GM23248 (cell line): ENCODE measurements at places on chromosomes 7 and 10. TPM values are rescaled to one million over a fixed set of nuclear protein-coding genes. Genes with fewer than 3 reads are reported as not detected.

GRCh38 chr7:93728292-93728691 is 153.8 kb upstream of the CALCR start:
- H3K4me3 ChIP-seq, result no peak overlapping the region
- H3K36me3 ChIP-seq, result no peaks in the 10 kb centered on the region
- no peaks in the 10 kb centered on the region; the same call in 1 of the 2 replicates for H3K4me1 ChIP-seq
- peak; percentile 5 for DNase-seq
- H3K27ac ChIP-seq, result no peak overlapping the region

DNA sequence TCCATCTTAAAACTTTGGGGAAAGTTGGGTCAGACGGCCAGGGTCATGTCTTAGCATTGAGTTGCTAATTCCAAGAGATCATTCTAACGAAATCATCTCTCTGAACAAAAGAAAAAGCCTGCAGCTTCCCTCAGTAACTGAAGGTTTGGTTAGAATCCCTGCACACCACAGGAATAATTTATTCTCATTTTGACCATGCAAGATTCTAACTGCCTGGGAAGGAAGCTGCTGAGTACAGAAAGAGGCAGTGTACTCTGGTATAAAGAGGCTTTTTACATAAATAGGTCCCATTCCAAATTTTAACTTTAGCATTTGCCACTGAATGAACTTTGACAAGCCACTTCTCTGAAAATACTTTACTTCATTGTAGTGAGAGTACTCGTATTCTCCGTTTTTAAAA is 76.9 kb upstream of the RSBN1L start:
- H3K4me1 ChIP-seq, result no peaks in the 10 kb centered on the region
- no peak overlapping the region for H3K27ac ChIP-seq
- H3K27me3 ChIP-seq, result no peaks in the 10 kb centered on the region
- no peak overlapping the region for H3K4me3 ChIP-seq
- DNase-seq, result no peak
- peaks cover 72% of the 10 kb centered on the region for H3K36me3 ChIP-seq

- DNase-seq, result no peak
- H3K27ac ChIP-seq, result no peak overlapping the region
- H3K27me3 ChIP-seq, result no peaks in the 10 kb centered on the region
Measured at GRCh38 chr7:85011127-85011526, 175.7 kb downstream of the SEMA3D start.

The PDIA4 gene
- total RNA-seq, result 191 and 196 TPM in 2 replicates

- no peaks in the 10 kb centered on the region for H3K27me3 ChIP-seq
- DNase-seq, result no peak
- no peaks in the 10 kb centered on the region for H3K36me3 ChIP-seq
- no peak overlapping the region for H3K4me3 ChIP-seq
Measured at GRCh38 chr10:3797750-3798149, 12.7 kb upstream of the KLF6 start.

GRCh38 chr10:110781139-110781538 is 90.6 kb upstream of the PDCD4 start:
- no peak overlapping the region for H3K27ac ChIP-seq
- H3K36me3 ChIP-seq, result no peaks in the 10 kb centered on the region
- H3K4me1 ChIP-seq, result no peaks in the 10 kb centered on the region
- no peak overlapping the region for H3K4me3 ChIP-seq
- peaks cover 42% of the 10 kb centered on the region for H3K27me3 ChIP-seq

DNA sequence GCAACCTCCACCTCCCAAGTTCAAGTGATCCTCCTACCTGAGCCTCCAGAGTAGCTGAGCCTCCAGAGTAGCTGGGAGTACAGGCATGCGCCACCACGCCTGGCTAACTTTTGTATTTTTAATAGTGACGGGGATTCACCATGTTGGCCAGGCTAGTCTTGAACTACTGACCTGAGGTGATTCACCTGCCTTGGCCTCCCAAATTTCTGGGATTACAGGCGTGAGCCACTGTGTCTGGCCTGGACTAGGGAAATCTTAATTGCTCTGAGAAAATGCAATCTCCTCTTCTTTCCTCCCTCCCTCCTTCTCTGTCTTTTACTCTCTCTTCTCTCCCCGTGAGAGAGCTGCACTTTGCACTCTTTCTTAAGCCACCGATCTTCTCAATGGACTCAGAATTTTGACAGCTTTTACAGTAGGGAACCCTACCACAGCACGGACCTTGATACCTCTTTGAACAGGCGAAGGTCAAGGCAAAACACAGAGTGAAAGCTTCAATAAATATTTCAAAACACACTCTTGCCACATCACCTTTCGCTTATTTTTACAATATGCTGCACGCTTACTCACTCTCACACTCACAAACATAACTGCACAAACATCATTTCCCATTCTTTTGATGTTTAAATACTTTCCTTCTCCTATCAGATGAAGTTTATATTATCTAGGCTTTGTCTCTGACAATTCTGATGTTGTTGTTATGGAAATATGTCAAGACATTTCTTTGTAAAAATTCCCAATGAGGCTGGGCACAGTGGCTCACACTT is 173.4 kb upstream of the NRP1 start:
- no peaks in the 10 kb centered on the region for H3K27me3 ChIP-seq
- peaks cover 22% of the 10 kb centered on the region for H3K4me1 ChIP-seq
- H3K36me3 ChIP-seq, result no peaks in the 10 kb centered on the region
- H3K4me3 ChIP-seq, result no peak overlapping the region
- no peak overlapping the region for H3K27ac ChIP-seq

The CALD1 gene
- 674 and 698 TPM in 2 replicates for total RNA-seq

- no peaks in the 10 kb centered on the region; the same call in 1 of the 2 replicates for H3K36me3 ChIP-seq
- H3K27ac ChIP-seq, result no peak overlapping the region
- no peak overlapping the region for H3K4me3 ChIP-seq
- peaks cover 12% of the 10 kb centered on the region for H3K4me1 ChIP-seq
- H3K27me3 ChIP-seq, result no peaks in the 10 kb centered on the region
Measured at GRCh38 chr7:151508991-151509390, 10.7 kb downstream of the RHEB start.

DNA sequence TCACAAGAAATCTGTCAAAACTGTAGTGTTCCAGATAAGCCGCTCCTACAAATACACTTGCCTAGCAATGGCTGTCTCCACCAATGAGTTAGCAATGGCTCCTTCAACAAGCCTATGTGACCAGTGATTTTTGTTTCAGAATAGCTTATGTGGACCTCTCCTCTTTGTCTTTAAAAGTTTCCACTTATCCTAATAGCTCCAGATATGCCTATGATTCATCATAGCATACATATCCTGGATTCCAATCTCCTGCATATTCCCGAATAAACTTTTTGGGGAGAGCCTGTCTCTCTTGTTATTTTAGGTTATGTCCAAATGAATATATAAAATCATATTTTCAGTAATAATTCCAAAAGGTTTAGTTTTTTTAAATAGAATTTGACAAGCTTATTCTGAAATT is 510.6 kb downstream of the ARL4A start:
- no peak overlapping the region for H3K27ac ChIP-seq
- no peak for DNase-seq
- peaks cover 12% of the 10 kb centered on the region; the same call in 1 of the 2 replicates for H3K4me1 ChIP-seq
- no peak overlapping the region for H3K4me3 ChIP-seq
- H3K36me3 ChIP-seq, result no peaks in the 10 kb centered on the region

The C7orf57 gene
- total RNA-seq, result not detected in 2 replicates

The DMBT1 gene
- not detected in 2 replicates for total RNA-seq

DNA sequence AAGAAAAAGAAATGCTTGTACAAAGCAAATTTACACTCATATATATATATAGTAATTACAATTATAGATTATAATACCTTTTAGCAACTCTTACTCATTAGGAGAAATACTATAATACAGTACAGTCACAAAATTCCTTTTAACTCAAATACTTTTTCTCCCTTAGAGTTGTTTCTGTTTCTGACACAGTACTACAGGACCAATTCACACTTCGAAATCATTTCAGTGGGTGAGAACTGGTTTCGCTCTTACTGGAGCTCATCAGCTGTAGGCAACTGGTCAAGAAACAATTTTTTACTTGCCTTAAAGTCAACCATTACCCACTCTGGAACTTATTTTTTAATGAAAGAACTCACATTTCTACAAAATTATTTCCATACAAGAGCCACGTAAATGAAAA is 6.0 kb downstream of the CCDC186 start:
- H3K4me3 ChIP-seq, result no peak overlapping the region
- H3K27ac ChIP-seq, result no peak overlapping the region
- no peak for DNase-seq
- H3K4me1 ChIP-seq, result peaks cover 22% of the 10 kb centered on the region

DNA sequence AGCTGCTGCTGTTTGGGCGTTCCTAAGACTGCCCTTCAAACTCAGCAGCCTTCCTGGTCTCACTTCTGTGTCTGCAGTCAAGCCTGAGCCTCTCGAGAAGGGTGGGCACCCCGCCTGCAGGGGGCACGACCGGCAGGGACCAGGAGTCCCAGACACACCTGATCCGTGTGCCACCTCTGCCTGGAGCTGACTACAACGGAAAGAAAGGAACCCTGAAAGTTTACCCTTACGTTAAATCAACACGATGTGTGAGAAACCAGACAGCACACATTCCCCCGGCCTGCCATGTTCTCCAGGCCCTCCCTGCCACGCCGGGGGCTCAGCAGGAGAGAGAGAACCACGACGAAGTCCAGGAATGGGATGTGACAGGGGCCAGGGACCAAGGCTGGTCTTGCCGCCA is 5.0 kb downstream of the MAD1L1 start:
- H3K4me3 ChIP-seq, result no peak overlapping the region
- peaks cover 10% of the 10 kb centered on the region; the same call in 1 of the 2 replicates for H3K4me1 ChIP-seq
- H3K27ac ChIP-seq, result no peak overlapping the region
- H3K27me3 ChIP-seq, result no peaks in the 10 kb centered on the region

The LIPM gene
- not detected in 2 replicates for total RNA-seq

DNA sequence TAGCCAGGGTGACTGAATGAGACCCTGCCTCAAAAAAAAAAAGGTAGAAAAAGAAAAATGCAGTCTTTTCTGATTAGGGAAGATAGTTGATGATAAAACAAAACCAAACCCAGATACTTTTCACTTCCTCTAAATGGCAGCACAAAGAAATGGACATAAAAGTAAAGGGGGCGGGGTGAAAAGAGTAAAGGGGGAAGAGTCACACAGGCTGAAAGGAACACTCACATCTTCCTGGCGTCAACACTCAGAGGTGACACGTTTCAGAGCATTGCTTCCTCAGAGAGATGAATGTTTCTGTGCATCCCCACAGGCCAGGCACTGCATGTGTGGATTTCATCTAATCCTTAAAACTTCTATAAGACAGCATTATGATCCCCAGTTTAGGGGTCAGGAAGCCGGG is 81.2 kb downstream of the HIPK2 start:
- H3K27ac ChIP-seq, result no peak overlapping the region
- peaks cover 18% of the 10 kb centered on the region for H3K4me1 ChIP-seq
- H3K4me3 ChIP-seq, result no peak overlapping the region
- no peaks in the 10 kb centered on the region for H3K27me3 ChIP-seq
- no peaks in the 10 kb centered on the region for H3K36me3 ChIP-seq

DNA sequence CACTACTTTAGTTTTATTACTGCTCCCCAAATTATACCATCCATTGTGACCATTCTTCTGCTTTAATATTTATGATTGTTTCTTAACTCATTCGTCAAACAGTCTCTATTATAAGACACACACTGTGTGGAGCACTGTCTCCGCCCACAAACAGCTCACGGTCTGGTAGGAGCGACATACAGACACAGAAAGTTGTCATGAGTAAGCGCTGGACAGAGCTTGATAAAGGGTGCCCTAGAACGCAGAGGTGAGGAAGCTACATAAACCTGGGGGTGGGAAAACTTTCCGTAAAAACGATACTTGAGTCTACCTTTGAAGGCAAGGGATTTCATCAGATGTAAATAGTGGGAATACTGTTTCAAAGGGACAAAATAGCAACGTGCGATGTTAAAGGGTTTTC is 207.9 kb downstream of the PHF14 start:
- no peaks in the 10 kb centered on the region for H3K4me1 ChIP-seq
- H3K36me3 ChIP-seq, result no peaks in the 10 kb centered on the region
- H3K4me3 ChIP-seq, result no peak overlapping the region
- no peaks in the 10 kb centered on the region for H3K27me3 ChIP-seq
- no peak for DNase-seq
- no peak overlapping the region for H3K27ac ChIP-seq

DNA sequence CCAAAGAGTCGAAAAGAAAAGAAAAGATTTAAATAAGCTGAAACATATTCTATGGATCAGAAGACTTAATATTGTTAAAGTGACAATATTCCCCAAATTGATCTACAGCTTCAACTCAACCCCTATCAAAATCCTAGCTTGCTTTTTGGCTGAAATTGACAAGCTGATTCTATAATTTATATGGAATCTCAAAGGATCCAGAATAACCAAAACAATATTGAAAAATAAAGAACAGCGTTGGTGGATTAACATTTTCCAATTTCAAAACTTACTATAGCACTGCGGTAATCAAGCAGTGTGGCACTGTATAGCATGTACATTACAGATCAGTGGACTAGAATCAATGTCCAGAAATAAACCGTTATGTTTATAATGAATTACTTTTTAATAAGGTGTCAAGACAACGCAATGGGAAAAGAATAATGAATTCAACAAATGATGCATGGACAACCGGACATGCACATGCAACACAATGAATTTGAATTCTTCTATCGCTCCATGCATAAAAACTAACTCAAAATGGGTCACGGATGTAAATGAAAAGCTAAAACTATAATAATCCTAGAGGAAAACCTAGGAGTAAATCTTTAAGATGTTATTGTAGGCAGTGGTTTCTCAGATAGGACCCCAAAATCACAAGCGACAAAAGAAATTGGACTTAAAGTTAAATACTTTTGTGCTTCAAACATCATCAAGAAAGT is 1.6 kb upstream of the ALOX5 start:
- H3K4me3 ChIP-seq, result no peak overlapping the region
- DNase-seq, result no peak
- H3K27me3 ChIP-seq, result peaks cover 64% of the 10 kb centered on the region

GRCh38 chr7:138662076-138662990 is 38.8 kb downstream of the SVOPL start:
- H3K27me3 ChIP-seq, result peaks cover 21% of the 10 kb centered on the region
- no peak for DNase-seq

The GJD4 gene
- not detected in 2 replicates for total RNA-seq
